Stimulated activated CD4-positive, alpha-beta T cell treated with anti-CD3 and anti-CD28 coated beads, Interleukin-4, amount 100 ng/mL, for 24 hours (primary cell): ENCODE measurements at places on chromosomes 2 and 18.

GRCh38 chr18:6741232-6741663, 11.7 kb downstream of the ARHGAP28 start:
- DNase-seq = no peak

DNA sequence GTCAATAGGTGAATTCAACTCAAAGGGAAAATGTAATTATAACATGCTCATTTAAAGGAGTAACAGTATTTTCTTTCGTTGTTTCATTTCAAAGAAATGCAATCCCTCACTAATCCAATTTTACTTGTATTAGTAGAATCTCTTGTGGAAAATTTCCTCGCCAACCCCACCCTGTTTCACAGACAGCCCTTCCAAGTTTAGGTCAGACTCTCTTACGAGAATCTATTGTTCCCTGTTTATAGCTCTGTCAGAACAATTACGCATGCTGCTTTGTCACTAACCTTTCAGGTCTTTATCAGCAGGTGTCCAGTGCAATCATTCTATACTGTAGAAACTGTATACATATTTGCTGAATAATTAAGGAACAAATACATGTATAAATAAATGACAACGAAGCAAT, 657.8 kb upstream of the LINC00305 start:
- no peak for DNase-seq

GRCh38 chr2:192140236-192140839, 54.4 kb downstream of the TMEFF2 start:
- DNase-seq = no peak

DNA sequence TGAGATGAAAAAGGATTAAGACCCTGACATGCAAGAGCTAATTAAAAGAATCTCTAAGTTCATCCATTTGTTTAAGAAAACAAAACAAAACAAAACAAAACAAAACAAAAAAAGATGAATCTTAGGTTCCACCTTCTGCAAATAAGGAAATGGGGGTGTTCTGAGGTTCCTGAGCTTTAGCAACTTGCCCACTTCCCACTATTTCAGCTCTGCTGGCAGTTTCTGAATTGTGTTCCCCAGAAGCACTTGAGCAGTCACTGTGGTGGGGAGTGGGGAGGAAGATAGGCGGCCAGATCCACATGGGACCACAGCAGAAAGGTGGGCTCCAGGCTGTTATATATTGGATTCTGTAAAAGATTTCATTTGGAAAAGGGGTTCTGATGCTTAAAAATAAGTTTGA, 20.3 kb downstream of the INO80C start:
- DNase-seq = no peak

GRCh38 chr2:54063967-54064535, 51.4 kb upstream of the ACYP2 start:
- DNase-seq = no peak

GRCh38 chr18:61975526-61976326, 82.9 kb upstream of the RNF152 start:
- DNase-seq = peak; percentile 38

- no peak for DNase-seq
These were observed 28.0 kb downstream of the MYO5B start for GRCh38 chr18:50166901-50167300.

GRCh38 chr18:12652861-12653401, 5.0 kb downstream of the SPIRE1 start:
- no peak for DNase-seq

DNA sequence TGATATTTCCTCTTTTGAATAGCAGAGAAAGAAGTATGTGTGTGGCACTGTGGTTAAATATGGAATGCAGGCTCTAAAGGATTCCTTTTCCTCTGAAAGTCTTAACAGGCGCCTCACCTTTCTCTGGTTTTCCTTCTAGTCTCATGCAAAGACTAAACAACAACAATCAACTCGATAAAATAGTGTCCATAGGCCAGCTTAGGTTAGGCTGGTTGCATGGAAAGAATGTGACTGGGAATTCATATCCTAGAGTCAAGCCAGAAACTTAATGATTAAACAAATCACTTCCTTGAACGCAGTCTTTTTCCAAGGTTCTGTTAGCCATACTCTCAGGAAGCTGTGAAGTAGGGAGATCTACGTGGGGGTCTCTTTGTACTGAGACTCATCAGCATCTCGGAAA, 800.8 kb upstream of the ID2 start:
- DNase-seq = no peak

DNA sequence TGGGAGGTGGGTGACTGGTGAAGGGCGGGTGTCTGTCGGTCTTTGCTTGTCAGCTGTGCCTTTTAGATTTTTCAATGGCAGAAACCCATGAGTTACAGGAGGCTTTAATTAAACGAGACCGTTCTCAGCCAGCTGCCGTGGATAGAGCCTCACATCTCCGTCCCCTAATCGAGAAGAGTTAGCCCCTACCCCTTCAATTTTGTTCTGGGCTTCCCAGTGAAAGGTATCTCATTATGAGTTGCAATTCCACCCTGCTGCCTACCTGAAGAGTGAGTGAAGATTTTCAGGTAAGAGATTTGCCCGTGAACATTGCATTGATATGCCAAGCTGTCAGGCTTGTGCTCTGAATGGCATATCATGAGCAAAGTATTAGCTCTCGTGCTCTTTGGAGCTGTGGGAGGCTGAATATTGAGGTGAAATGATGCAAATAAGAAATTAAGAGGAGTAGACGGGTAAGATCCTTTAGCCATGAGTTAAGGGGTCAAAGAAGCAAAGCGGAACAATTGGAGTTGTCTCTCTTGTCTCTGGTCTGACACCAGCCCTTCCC, 118.7 kb upstream of the MSTN start:
- no peak for DNase-seq

DNA sequence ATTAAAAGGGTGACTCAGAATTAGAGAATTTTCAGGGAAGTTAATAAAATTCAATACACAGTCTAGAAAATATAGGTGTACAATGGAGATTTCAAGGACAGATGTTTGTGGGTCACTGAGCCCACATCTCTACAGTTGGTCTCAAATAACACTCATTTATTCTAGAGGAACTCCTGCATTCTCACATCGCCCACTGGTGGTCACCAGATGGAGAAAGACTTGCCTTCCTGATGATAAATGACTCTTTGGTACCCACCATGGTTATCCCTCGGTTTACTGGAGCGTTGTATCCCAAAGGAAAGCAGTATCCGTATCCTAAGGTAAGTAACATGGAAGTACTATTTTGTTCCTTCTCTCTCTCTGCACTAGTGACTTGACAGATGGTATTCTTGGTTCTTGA, 1297.1 kb downstream of the DPP10 start:
- DNase-seq = no peak

- DNase-seq = no peak
These were observed 117.5 kb downstream of the GALNT14 start for GRCh38 chr2:31020713-31021112.

- DNase-seq = no peak
These were observed 11.7 kb upstream of the CYP26B1 start for GRCh38 chr2:72159211-72159993.

DNA sequence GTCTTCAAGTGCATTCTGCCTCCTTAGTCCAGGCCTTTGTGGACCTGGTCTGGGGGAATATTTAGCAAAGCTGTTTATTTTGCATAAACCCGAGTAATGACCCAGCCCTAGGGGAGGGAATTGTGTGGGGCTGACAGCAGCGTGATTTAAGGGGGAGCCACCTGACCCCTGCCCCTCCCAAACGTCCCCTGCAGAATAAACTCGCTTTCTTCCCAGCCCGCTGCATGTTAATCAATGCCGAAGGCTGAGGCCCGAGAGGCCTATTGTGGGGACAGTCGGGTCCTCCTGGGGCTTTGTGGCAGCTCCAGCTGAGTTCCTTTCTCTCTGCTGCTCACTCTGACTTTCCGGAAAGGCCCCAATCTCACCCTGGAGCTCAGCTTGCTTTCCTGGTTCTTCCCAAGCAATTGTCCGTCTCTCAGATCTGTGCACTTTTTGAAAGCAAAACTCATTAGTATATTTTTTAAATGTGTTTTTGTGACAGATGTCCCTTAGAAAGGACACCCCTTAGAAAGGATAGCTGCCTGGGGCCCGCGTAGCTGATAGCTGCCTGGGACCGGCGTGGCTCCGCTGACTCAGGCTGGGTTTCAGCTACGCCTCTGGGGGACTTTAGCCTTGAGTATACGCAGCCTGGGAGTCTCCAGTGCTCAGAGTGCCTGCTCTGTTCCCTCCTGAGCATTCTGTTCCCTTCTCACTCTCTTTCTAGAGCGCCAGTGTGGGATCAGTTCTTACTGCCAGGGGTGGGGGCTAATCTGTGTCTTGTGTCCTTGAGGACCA, 158.3 kb downstream of the GLI2 start:
- no peak for DNase-seq

DNA sequence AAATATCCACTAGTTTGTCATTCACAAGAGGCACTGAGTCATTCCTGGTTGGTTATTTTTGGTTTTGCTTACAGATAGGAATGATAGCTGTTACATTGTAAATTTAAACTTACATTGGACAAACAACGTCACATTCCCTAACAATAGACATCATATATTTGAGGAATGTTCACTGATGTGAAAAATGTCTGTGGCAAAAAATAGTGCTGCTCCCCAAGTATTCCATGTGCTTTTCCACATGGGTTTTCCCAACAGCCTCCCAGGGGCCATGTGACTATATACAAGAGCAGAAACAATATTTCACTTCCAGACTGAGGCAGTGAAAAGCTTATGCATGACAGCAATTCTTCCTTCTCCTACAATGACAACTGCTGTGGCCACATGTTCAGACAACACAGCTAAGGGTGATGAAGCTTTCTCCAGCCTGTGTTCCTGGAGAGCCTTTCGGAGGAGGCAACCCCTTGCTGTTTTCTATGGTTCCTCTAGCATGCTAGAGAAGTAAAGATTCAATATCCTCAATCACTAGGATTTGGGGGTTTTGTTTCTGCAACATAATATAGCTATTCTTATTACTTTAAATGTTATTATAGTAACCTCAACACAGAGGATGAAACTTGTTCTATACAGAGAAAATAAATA, 202.7 kb downstream of the PTH2R start:
- DNase-seq = no peak

GRCh38 chr2:156511803-156512202, 75.6 kb downstream of the GPD2 start:
- DNase-seq = no peak

DNA sequence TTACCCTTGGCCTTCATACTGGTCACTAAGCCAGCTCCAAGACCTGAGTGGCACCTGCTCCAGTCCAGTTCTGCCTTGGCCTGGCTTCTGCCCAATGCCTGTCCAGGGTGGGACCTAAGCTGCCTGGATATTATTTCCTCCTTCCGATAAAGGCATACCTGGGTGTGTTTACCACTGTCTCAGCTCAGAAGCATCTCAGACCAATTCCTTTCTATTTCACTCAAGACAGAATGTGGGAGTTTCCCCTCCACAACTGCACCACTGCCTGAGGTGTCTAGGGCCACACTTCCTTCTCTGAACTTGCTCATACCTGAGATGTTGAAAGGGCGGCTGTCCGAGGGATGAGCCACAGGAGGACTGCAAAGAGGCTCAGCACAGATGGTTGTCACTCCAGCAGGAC, 18.4 kb upstream of the CAB39 start:
- no peak for DNase-seq

GRCh38 chr2:11983870-11984269, 237.4 kb downstream of the LPIN1 start:
- DNase-seq = no peak

GRCh38 chr2:64643838-64644457, 9.8 kb downstream of the SERTAD2 start:
- no peak for DNase-seq

DNA sequence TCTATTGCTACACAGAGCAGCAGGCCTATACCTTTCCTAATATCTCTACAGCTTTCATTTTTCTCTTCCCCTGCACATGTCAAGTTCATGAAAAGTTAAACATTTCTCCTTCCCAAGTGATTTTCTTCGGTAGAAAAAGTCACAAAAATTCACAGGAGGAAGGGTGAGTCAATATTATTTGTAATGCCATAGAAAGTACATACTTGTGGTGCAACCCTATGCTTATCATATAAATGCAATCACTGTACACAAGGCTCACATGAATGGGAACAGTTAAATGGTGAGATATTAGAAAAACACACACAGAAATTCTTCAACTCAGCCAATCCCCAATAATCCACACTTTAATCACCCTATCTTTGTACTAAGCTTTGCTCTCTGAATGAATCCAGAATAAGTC, 651.6 kb downstream of the LRRTM4 start:
- DNase-seq = no peak

DNA sequence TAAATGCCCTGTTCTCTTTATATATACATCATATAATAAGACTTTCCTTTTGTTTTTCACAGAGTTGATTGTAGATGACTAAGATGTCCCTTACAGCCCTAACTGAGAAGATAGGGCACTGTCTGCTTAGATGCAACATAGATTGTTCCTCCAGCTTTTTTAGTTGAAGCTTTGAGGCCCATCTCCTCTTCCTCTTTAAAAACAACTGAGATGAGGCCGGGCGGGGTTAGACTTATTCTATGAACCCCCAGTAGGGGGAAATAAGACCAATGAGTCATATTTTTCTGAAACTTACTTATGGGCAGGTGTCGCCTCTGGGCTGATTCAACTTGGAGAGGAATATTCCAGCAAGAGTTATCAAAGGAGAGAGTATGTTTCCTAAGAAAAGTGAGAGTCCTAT, 84.6 kb downstream of the FBXO15 start:
- peak; percentile 37 for DNase-seq

DNA sequence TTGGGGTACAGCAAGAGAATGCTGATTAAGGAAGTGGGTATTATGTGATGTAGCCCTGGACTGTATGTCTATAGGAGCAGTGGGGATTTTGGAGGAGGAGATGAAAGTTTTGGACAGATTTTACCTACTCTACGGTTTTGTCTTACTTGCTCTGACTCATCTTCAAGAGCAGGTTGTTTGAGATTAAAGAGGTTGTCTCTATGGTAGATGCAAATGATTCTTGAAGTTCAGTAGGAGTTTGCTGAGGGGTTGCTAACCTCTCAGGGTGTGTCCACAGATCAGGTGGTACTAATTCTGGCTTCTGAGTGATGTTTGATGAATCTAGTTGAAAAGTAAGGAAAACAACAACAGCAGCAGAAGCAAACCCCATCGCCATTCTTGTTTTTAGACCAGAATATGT, 9.7 kb upstream of the SERPINB12 start:
- DNase-seq = no peak

GRCh38 chr18:59908799-59909198, 9.0 kb downstream of the PMAIP1 start:
- DNase-seq = no peak

GRCh38 chr2:216934151-216934550, 74.3 kb upstream of the TNP1 start:
- no peak for DNase-seq

DNA sequence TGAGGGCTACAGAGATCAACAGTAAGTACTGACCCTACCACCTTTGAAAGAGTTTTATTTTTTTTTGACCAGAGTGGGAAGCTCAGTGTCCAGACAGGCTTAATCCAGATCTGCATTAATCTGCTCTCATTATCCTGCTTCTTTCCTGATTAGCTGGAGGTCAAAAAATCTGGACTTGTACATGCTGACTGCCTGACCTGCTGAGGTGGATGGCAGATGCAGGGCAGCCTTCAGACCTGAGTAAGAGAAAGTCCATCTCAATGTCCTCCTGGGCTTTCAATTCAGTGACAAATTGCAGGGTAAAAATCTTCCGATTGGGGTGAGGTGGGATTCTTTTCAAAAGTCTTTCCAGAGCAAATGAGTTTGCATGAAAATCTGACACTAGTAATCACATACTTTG, 998.8 kb upstream of the PIK3C3 start:
- no peak for DNase-seq

GRCh38 chr18:24786027-24786426, 325.6 kb downstream of the HRH4 start:
- no peak for DNase-seq
